ENCODE measurements at places on chromosomes 4 and X.

DNA sequence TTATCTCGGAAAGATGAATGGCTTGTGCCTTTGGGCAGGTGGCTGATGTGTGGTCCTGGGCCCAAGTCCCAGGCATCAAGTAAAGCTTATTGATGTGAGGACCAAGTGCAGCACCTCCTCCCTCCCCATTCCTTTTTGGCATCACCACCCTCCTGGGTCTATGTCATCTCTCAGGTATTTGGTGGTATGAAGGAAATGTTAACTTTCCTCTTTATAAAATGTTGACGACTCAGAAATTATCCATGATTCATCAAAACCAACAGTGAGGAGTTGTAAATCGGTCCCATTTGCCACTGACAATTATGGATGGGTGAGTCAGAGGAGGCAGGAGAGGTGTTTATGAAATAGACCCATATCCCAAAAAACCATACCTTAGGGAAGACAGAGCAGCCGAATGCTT, 229.4 kb upstream of the GATB start:
- DNase-seq: peak; percentile 41

GRCh38 chr4:75547647-75548387, 8.0 kb upstream of the ODAPH start:
- DNase-seq: peak; percentile 24

- DNase-seq: no peak
Measured at GRCh38 chrX:19097553-19098283, 24.6 kb downstream of the ADGRG2 start.

GRCh38 chrX:40964633-40965586, 120.3 kb upstream of the USP9X start:
- no peak for DNase-seq

- no peak for DNase-seq
Measured at GRCh38 chrX:136750364-136750763, 30.4 kb downstream of the ARHGEF6 start.

GRCh38 chrX:110992611-110993010, 103.4 kb upstream of the PAK3 start:
- peak; percentile 13 for DNase-seq

- DNase-seq: no peak
Measured at GRCh38 chr4:120005076-120005475, 61.6 kb downstream of the MAD2L1 start.

- no peak for DNase-seq
Measured at GRCh38 chr4:39609454-39609931, 29.2 kb downstream of the SMIM14 start.

GRCh38 chr4:123380728-123381716, 15.6 kb upstream of the SPRY1 start:
- no peak for DNase-seq

GRCh38 chrX:11537141-11537540, 128.6 kb downstream of the ARHGAP6 start:
- DNase-seq: no peak

- DNase-seq: no peak
Measured at GRCh38 chr4:83326546-83326945, 8.1 kb downstream of the HPSE start.
